LoVo (cell line): ENCODE measurements at places on chromosomes 4 and X.

DNA sequence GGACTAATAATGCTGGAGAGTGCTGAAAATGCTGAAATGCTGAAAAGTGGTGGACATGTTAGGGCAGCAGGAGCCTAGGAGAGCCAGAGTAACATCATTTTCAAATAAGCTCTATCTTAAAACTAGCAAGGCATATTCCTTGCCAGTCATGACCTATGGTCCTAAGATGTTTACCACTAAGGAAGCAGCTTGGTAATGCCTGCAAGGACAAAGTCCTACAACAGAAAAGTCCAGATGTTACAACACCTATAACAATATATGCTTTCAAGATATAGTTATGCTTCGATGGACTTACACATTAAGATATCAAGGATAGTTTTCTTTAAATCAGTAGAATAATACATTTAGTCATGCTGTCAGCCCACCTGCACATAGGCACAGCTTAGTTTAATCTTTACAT is 4.5 kb upstream of the ADH4 start:
- no peak for DNase-seq

GRCh38 chr4:172410363-172410762 is 597.2 kb downstream of the GALNTL6 start:
- DNase-seq: no peak

GRCh38 chr4:152534541-152535359 is 1.1 kb downstream of the FBXW7 start:
- no peak for DNase-seq

DNA sequence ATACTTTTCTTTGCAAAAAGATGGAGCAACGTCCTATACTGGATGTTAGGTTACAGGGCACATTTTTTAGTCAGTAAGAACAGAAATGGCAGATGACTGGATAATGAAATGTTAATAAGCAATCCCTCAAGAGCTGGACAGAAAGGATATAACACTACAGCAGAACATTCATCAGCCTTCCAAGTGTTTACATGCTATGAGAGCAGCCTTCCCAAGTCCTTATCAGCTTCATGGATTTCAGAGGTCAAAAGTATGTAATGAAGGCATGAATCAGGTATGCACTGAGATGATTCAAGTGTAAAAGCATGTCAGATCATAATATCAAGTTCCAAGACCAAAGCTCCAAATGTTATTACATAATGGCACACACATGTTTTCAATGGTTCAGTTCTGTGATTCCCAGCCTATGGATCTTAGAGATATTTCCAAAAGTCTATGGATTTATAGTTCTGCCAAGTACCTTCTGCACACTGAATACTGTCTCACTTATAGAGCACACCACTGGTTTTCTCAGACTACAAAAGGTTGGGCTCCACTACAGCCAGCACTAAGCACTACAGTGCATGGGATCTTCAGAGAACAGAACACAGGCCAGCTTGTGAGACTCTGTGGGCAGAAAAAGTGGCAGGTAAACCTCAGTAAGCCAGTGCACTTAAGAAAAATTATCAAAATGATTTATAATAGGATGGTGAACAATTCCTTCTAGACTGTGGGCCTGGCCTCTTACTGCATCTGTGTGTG is 49.2 kb downstream of the GPC4 start:
- no peak for DNase-seq

DNA sequence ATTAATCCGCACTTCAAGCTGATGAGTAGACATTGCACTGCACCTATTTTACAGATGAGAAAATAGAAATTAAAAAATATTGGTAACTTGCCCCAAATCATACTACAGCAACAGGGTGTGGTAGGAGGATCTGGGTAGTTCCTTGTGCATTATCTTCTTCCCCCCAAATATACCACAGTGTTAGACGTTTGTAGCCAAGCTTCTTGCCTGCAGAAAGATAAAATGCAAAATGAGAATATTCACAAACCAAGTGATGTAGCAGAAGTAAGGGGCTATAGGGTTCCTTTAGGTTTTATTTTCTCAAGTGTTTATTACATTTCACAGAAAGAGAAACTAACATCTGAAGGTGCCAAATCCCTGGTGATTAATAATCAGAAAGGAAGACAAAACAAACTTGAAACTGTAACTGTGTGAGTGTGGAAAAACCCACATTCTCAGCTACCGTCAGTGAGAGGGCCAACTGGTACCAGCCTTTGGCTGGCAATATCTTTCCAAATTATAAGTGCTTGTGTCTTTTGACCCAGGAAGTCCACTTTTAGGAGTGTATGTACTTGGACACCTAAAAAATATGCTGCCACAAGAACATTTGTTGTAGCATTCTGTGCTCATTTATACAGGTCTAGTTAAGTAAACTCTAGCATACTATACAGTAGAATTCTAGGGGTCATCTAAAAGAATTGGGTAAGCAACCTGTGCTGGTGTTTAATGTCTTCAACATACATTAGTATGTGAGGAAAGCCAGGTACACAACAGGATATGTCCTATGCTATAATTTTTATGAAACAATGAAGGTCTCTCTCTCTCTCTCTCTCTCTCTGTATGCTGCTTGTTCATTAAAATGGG is 6.7 kb upstream of the CD38 start:
- DNase-seq: no peak

GRCh38 chr4:7928711-7929110 is 10.9 kb downstream of the AFAP1 start:
- DNase-seq: no peak

DNA sequence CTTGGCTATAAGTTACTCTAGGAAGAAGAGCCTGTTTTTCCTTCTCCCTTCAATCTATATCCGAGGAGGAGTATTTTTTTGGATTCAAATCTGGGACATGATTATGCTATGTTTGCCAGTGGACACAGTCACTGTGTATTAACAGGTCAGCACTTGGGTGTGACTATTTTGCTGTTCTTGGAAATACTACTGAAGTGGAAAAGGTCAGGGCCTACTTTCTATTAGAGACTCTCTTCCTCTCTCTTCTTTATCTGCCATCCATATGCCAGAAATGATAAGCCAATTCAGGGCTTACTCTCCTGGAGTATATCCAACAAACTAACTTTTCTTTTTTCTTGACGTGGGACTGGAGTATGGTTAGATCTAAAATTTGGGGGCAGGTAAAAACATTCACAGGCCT is 40.5 kb downstream of the MID1IP1 start:
- DNase-seq: no peak

GRCh38 chr4:117203231-117203630 is 117.9 kb upstream of the TRAM1L1 start:
- DNase-seq: no peak

- no peak for DNase-seq
Observed at GRCh38 chr4:158112611-158113010, 60.2 kb downstream of the GASK1B start.

DNA sequence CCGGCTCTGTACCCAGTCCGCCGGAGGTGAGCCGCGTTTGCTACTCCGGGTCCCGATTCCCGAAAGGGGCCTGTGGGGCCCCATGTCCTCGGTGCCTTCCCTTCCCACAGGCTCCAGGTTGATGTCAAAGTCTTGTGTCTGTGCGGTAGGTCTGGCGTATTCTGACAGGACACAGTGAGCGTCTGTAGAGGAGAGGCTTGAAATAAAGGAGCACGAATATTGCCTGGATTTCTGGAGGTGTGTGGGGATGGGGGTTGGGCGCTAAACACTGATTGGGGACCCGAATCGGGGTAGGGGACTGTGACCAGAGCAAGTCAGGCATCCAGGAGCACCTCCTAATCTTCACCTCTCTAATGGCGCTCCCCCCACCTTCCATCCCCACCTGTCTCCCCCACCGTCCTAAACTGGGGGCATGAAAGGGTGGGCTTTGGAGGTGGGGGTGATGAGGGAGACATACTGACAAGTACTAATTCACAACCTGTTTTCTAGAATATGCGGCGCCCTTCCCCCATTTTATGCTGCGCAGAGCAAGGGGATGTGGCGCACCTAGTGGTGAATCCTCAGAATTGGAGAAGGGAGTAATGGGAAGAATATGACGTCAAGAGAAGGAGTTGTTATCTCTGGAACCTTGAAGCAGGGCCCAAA is 855 bp downstream of the GPRASP2 start:
- DNase-seq: no peak

DNA sequence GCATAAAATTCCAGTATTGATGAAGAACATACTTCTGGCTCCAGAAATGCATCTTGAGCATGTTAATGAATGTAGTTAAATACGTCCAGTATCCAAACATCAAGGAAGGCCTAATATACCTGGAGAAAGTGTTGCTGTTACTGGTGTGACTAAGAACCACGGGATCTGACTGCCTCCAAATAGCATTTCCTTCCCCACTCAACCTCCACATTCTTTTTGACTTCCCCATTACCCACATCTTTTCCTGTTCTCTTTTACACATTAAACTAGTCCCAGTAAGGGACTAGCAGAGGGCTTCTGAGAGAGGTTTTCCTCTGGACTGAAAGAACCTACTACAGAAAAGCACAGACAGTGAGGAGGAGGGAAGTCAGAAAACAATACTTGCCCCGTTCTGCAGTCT is 482.8 kb upstream of the HTR2C start:
- no peak for DNase-seq

DNA sequence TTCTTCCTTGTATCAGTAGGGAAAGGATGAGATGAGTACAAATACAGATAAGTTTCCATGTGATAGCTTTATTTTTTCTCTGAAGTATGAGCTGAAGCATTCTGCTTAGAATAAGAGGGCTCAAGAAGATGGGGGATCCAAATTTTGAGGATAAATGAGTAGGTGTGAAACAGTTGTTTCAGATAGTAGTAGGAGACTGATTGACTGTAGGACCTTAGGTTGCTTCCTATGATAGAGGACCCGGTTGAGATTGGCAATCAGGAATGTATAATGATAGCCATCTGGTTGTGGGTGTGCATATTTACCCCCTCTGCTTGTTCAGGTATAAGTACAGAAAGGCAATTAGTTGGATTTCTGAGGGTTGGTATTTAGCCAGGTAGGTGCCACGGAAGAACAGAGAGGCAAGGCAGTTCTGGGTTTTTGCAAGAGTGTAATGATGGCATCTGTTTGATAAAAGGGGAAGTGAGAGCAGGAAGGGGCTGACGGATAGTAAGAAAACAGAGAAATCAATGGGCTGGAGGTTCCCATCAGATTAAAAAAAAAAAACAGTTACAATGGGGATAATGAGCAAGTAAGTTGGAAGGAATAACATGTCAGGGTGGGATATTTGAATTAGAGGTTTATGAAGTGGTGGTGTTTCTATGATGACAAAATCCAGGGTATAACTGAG is 13.7 kb downstream of the OCRL start:
- no peak for DNase-seq

DNA sequence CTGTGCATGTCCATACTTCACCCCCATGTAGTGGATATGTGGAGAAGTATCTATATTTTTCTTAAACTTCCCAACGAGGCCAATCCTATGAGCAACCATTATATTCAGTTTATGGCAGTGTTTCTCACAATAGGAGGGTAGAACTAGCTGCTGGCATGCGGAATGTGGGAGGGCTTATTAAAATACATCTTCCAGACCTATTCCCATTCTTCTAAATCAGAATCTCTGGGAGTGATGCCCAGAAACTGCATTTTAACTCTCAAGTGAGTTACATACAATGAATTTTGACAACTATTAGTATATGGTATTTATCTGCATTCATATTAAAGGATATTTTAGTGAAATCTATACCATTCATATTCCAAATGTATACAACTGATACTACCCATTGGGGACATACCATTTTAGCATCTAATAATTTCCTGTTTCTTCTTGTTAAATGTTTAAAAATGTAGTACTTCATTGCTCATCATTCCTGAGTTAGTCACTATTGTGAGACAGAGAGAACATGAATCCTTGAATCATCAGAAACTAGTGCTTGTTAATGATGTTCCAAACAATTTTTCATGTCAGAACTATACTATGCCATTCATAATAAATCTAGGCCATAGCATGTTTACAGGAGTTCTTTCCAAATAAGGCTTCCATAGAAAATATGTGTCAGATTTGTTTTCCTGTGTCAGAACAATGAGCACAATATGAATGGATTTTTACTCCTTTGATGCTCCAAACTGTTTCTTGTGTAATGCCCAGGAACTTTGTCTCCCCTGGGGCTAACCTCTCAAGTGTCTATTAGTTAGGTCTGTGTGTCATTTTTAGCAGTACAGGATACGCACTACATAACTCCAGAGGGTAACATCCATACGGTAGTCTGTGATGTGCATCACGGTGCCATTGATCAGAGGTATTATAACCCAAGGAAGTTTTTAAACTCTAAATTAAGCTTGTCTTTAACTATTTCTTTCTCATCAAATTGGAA is 198.8 kb upstream of the BMP3 start:
- DNase-seq: no peak

DNA sequence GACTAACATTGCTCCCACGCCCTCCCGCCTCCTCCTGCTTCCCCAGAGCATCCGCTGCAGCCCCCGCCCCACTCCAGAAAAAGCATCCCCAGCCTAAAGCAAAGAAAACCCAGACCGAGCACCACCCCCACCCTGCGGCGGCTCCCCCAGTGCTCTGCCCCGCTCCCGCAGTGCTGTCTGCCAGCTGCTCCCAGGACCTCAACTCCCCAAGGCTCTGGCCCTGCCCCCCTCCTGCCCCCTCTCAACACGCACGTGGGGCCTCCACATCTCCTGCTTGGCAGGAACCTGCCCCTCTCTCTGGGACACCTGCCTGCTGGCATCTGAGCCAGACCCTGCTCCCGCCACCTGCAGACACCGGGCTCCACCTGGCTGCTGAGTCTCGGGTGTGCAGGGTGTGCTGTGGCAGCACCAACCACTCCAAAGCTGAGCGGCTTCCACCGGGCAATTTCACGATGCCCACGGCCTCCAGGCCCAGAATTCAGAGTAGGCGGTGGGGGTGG is 79.4 kb downstream of the FAM53A start:
- DNase-seq: no peak

DNA sequence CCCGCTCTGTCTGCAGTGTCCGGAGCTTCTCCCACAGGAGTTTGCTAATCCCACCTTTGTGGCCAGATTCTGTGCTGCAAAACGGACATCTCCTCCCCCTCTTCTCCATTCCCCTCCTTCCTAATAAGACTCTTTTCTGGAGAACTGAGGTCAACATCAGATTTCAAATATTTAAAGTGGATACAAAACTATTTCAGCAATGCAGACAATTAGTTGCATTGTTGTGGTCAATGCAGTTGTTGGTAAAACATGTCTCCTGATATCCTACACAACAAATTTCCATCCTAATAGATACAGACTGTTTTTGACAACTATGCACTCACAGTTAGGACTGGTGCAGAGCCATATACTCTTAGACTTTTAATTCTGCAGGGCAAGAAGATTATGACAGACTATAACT is 5.1 kb upstream of the MCUB start:
- DNase-seq: no peak

DNA sequence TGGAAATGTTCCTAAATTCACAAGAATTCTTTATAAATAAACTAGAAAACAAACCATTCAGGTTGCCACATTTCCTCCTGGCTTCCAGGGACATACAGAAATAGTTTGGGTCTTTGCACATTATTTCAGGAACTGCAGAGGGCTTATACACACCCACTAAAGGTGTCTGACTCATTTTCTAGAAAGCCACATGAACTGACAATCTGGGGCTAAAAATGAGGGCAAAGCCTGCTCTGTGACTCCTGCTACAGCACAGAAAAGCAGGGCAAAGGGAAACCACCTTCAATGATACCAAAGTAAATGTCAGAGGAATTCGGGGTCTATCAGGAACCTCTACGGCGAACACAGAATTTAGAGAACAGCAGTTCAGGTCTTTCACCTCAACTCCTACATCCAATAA is 112.2 kb upstream of the MAP3K15 start:
- no peak for DNase-seq

GRCh38 chr4:83217721-83218522 is 66.7 kb downstream of the COQ2 start:
- DNase-seq: peak; percentile 43
